Inflammatory macrophage (primary cell): ENCODE measurements at places on chromosomes 3 and 15.
A peak's percentile ranks its signal among the peaks of the same experiment; 100 is the strongest.

- no peak for DNase-seq
Measured at GRCh38 chr15:41182266-41182665, 48.3 kb downstream of the EXD1 start.

GRCh38 chr3:46405301-46406019, 1.4 kb downstream of the CCR5AS start:
- peak; percentile 94 for DNase-seq

DNA sequence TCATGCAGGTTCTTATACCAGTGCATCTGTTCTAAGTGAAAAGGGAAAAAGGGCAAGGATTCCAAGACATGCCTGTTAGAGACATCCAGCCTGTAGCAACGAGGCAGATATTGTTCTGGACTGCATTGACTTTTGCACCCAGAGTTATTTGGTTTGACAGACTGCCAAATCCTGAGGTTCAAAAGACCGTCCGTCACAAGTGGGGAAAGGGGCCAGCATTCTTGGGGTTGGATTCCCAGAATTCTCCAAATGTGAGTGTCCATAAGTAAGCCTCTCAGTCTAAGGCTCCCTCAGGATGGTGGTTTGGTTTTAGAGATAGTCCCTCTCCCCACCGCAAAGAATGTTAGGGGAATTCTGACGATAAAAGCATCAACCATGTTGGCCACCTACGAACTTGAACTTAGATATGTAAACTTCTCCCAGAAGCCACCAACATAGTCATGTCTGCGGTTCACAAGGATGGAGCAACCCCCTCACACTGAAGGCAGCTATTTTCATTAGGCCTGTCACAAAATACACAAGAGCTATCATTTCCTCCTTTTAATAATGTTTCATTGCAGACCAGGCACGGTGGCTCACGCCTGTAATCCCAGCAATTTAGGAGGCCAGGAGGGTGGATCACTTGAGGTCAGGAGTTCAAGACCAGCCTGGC, 13.6 kb upstream of the LACTB start:
- DNase-seq: peak; percentile 25

GRCh38 chr15:77001966-77002365, 7.0 kb downstream of the PSTPIP1 start:
- no peak for DNase-seq

GRCh38 chr3:139357899-139358298, 14.1 kb downstream of the MRPS22 start:
- DNase-seq: no peak

DNA sequence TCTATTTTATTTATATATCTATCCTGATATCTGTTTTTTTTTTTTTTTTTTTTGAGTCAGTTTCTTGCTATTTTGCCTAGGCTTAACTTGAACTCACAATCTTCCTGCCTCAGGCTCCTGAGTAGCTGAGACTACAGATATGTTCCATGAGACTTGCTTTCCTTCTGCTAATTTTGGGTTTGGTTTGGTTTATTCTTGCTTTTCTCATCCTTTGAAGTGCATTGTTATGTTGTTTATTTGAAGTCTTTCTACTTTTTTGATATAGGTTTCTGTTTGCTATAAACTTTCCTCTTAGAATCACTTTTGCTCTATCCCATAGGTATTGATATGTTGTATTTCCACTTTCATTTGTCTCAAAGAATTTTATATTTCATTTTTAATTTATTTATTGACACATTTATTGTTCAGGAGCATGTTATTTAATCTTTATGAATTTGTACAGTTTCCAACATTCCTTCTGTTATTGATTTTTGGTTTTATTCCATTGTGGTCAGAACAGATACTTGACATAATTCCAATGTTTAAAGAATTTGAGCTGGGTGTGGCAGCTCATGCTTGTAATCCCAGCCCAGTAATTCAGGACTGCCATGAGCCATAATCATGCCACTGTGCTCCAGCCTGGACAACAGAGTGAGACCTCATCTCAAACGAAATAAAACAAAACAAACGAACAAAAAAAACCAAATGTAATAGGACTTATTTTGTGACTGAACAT, 62.3 kb upstream of the PLSCR4 start:
- no peak for DNase-seq

- DNase-seq: no peak
Measured at GRCh38 chr3:155404486-155404885, 111.0 kb upstream of the STRIT1 start.

- no peak for DNase-seq
Measured at GRCh38 chr3:63877737-63878393, 14.2 kb downstream of the ATXN7 start.

DNA sequence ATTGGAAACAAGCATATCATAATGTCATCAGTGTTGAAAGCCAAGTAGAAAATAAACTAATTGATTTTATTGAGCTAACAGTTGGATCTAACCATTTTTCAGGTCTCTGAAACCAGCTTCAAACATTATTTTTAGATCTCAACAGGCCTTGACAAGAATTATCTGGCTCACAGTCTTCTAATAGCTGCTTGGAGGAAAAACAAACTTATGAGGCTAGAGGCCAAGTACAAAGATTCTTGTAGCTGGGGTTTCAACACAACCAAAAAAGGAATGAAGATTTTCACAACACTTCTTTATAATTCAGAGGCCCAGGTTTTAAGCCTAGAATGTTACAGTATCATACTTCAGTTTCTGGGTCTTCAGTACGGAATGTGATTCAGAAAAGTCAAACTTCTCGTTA, 3.7 kb downstream of the SETMAR start:
- no peak for DNase-seq

DNA sequence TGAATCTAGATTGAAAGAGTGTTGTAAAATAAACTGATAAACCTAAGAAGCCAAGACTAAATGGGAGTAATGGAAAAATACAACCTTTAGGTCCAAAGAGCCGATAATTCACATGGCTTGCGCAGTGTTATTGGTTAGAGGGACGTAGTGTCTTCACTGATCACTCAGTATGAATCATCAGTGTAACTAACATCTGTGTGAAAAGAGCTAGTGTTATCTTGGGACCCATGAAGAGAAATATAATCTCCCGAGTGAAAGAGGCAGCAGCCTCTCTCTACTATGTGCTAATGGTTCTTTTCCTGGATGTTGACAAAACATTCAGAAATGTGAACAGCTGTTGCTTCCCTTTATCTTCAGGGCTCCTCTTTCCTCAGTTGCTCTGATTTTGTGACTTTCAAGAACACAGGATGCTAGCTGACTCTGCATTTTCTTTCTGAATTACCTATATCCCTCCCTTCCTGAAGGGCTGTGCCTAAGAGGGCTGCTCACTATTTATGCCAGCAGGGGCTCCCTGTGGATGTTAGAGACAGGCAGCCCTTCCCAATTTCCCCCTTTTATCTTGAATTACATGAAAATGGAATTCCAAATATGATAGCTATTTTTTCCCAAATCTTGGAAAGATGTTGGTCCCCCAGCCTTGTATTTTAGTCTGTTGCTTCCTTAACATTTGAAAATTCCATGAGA, 128.8 kb downstream of the GRM7 start:
- DNase-seq: no peak
